ENCODE measurements at places on chromosomes 4 and X.

- no peak for DNase-seq
These were observed 41.7 kb upstream of the CITED1 start for GRCh38 chrX:72347366-72347765.

DNA sequence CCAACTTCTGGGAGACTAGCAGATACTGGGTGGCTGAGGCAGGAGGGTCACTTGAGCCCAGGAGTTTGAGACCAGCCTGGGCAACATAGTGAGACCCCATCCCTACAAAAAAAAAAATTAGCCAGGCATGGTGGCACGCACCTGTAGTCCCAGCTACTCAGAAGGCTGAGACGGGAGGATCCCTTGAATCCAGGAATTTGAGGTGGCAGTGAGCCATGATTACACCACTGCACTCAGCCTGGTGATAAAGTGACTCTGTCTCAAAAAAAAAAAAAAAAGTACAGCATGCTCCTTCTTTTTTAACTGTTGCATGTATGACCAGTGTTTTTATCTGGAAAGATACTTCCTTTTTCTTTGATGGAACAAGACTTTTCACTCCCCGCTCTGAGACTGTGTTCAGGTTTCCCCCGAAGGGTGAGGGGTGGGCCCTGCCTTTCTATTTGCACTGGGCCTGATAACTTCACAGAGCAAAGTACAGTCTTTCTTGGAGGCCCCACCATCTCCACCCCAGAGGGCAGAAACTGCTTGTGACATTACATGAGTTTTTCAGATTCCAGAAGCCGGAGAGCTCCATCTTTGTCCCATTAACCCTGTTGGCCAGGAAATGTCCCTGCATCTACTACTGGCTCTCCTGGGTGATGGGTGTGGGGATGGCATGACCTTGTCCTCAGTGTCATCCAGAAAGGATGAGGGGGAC lies 35.2 kb downstream of the NYX start:
- no peak for DNase-seq

DNA sequence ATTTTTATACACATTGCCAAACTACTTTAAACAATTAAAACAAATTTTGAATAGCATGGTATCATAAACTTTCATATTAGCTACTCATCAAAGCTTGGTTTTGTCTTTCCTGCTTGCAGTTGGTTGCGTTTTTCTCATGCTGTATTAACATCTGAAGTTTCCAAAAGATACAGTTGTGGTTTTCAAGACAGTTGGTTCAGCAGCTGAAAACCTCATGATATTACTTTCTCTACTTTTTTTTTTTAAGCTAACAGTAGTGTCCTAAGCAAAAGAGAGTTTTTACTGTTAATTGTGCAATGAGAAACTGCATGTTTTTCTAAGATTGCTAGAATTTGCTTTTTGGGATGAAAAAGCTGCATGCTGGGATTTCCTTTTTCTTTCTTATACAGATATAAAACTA lies 15.2 kb downstream of the RUFY3 start:
- DNase-seq = no peak

DNA sequence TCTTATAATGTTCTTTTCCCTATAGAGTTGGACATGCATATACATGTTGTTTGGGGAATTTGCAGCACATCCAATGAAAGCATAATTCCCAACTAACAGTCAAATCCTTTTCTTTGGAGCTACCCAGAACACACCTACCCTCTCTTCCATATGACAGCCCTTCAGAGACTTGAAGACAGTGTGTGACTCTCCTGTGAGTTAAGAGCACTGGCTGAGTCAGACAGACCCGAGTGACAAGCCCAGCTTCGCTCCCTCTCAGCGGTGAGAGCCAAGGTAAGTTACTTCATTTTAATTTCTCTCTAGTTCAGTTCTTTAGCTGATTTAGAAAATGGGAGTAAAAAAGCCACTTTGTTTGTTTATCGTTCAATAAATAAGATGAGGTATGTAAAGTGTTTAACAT lies 86.3 kb downstream of the RTL9 start:
- DNase-seq = no peak

DNA sequence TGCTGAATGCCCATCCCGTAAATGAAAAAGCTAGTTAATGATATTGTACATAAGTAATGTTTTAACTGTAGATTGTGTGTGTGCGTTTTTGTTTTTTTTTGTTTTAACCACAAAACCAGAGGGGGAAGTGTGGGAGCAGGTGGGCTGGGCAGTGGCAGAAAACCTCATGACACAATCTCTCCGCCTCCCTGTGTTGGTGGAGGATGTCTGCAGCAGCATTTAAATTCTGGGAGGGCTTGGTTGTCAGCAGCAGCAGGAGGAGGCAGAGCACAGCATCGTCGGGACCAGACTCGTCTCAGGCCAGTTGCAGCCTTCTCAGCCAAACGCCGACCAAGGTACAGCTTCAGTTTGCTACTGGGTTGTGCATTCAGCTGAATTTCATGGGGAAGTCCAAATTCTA lies at the start of gene SPP1:
Gene SPP1 (plus strand): TSS at position 249 of the 400 bp plus-strand sequence. CDS start 1,182 bp downstream, outside the sequence.
- DNase-seq = peak; percentile 27

DNA sequence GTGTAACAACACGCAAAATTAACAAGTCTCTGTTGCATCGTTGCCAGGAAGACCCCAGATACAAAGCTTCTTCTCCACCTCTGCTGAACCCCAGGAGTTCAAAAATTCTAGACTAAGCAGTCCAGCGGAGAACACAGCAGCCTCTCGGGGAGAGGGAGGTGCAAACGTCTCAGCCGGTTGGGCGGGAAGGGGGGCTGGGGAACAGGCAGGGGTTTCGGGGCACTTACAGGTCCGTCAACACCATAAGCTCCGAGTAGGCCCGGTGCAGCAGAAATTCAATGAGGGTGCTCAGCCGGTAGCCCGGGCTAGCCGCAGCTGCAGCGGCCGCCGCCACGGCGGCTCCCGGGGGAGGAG lies 394 bp downstream of the MED14 start:
- DNase-seq = peak; percentile 39

- no peak for DNase-seq
These were observed 881.8 kb upstream of the PCDH10 start for GRCh38 chr4:132267321-132267720.

DNA sequence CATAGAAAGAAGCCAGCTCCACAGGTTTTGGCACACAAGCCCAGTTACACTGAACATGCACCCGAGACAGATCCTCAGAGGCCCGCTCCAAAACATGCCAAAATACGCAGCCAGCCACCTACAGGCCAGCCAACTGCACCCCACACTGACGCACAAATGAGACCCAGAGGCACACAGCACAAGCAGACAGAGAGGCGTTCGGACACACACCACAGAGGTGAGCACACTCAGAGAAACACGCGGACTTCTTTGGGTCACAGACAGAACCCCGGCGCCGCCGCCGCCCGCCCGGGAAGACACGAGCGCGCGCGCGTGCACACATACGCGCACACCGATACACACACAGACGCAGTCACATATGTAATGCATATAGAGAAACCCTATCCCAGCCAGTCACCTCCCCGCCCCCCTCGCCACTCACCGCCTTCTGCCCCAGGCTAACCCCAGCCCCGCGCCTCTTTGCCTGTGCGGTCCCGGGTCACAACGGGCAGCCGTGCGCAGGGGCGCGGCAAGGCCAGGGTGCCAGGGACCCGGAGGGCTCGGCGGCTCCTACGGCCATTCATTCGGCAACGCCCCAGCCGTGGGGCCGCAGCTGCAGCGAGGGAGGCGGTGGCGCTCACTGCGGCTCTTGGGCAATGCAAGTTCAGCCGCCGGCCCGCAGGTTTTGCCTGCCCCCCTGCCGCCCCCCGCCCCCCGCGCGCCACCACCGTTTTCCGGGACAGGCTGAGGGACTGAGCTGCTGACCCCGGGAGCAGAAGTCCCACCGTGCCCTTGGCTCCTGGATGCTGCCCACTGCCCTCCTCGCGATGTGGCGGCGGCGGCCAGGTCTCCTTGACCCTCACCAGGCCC lies 553 bp downstream of the SEPTIN6 start:
- DNase-seq = peak; percentile 77

DNA sequence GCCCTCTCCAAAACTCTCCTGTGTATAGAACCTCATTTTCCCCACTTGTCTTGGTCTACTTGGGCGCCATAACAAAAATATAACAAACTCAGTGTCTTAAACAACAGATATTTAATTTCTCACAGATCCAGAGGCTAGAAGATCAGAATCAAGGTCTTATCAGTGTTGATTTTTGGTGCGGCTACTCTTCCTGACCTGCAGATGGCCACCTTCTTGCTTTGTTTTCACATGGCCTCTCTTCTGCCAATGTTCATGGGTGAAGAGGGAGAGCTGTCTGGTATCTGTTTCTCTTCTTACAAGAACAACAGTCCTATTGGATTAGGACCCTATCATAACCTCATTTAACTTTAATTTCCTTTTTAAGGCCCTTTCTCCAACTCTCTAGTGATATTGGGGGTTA lies 177.3 kb downstream of the PABPC4L start:
- DNase-seq = no peak

DNA sequence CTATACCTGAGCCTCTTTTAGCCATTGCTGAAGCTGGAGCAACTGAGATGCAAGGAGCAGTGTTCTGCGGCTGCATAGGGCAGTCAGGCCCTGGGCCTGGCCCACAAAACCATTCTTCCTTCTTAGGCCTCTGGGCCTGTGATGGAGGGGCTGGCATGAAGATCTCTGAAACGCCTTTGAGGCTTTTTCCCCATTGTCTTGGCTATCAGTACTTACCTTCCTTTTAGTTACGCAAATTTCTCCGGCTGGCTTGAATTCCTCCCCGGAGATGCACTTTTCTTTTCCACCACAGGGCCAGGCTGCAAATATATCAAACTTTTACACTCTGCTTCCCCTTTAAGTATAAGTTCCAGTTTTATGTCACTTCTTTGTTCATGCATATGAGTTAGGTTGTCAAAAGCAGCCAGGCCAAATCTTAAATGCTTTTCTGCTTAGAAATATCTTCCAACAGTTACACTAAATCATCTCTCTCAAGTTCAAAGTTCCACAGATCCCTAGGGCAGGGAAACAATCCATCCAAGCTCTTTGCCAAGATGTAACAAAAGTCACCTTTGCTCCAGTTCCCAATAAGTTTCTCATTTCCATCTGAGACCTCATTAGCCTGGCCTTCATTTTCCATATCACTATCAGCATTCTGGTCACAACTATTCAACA lies 194.4 kb upstream of the PCDH7 start:
- DNase-seq = no peak

DNA sequence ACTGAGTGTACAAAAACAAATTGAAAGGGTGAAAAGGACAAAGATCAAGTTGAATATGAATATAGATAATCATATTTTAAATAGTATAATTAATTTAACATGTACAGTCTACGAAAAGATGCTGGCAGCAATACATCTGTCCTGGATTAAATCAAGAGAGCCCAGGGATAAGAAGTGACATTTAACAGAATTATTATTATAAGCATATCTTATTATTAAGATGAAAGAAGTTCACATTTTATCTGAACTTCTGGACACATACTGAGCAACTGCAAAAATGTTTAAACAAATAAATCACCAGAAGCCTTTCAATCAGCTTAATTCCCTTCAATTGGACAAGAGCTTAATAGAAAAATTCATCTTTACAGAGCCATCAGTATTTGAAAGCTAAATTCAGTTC lies 50.4 kb downstream of the SERTM2 start:
- no peak for DNase-seq

GRCh38 chr4:109719604-109720003 lies 10.3 kb downstream of the PLA2G12A start:
- DNase-seq = no peak

DNA sequence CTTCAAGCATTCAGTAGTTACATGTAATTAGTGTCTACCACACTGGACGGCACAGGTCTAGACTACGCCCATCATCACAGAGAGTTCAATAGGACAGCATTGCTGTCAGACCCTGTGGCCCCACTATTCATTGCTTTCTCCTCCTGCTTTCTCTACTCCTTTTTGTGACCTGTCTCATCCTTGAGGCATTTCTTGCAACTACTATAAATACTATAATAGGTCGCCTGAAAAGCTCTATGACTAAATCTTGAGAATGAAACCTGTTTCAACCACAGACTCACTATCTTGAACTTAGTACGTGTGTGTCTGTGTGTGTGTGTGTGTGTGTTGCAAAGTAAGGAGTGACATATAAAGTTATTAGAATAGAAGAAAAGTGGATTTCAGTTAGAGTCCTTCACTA lies 252.9 kb upstream of the KLF3 start:
- peak; percentile 32 for DNase-seq

DNA sequence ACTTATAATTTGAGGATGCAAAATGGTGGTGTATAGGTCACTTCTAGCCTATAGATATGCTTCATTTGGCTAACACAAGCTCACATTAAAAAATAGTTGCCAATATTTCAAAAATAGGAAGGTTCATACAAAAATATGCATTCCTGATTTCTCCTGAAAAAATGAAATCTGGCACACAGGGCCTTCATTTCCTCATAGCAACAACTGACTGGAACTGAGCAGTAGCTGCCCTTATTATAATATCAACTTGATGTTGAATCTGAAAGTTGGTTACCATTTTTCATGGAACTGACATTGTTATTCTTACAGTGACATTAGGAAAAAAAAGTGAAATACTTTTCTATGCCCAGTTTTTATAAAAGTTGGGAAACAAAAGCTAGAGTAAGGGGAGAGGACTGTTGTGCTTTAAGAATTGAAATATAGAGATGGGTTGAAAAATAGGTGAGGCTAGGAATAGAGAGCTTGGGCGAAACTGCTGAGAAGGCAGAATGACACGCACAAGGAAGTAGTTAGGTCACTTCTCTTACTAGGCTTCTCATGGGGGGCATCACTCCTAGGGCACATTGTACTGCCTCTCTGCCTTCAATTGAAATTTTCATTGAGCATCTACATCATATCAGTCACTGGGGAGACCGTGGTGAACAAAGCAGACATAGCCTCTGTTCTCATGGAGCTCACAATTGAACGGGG lies 43.1 kb upstream of the C1GALT1C1 start:
- DNase-seq = no peak

- DNase-seq = no peak
These were observed 489.8 kb upstream of the AMOT start for GRCh38 chrX:113330416-113330815.

GRCh38 chr4:38566806-38567398 lies 97.1 kb upstream of the KLF3 start:
- no peak for DNase-seq

- DNase-seq = no peak
These were observed 111.4 kb downstream of the LUZP4 start for GRCh38 chrX:115400960-115401359.

- no peak for DNase-seq
These were observed 307 bp upstream of the ATRX start for GRCh38 chrX:77786365-77786680.

DNA sequence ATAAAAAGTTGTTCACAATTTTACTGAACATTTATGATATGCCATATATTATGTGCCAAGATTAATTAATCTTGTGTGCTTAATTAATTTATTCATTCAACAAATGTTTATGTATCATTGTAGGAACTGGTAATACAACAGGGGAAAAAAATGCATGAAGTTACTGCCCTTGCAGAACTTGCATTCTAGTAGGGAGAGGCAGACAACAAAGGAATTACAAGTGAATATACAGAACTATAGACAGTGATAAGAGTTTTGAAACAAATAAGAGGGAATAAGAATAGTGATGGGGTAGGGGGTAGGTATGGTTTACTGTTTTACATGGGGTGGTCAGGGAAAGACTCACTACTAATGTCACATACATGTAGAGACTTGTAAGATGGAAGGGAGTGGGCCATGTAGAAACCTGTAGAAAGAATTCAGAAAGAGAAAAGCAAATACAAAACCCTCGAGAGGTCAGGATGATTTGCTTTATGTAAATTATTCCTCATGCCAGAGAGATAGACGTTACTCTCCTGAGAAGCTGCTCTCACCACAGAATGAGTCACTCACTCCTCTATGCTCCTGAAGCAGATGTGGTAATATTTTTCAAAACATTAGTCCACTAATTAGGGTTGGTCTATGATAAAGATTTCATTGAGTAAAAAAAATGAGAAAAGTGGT lies 855.0 kb upstream of the GRID2 start:
- no peak for DNase-seq

- DNase-seq = no peak
These were observed 12.7 kb downstream of the DRP2 start for GRCh38 chrX:101232316-101232715.

Measured in stimulated activated CD4-positive, alpha-beta T cell treated with anti-CD3 and anti-CD28 coated beads, Interleukin-15, amount 100 ng/mL, for 24 hours (primary cell).